ENCODE measurements at places on chromosomes 5 and 9.

GRCh38 chr5:57324861-57325260 is 151.0 kb downstream of the GPBP1 start:
- DNase-seq = no peak

GRCh38 chr9:105670315-105670714 is 8.1 kb downstream of the TAL2 start:
- DNase-seq = no peak

- DNase-seq = no peak
These were observed 7.3 kb upstream of the ARL15 start for GRCh38 chr5:54317511-54318260.

DNA sequence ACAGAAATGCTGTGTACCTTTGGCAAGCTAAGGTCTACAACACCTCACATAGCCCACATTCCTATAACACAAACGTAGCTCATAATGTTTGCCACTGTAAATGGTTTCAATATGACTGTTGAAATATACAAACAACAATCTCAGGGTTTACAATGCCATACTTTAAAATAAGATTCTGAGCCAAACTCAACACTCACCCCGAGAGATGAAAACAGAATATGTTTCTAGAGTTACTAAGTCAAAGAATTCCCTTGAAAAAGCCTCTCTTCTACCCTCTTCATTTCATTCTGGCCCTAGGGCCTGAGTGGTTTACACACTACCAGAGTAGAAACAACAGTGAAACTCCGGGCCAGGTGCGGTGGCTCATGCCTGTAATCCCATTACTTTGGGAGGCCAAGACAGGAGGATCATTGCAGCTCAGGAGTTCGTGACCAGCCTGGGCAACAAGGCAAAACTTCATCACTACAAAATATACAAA is 72.6 kb downstream of the MYO10 start:
- no peak for DNase-seq

DNA sequence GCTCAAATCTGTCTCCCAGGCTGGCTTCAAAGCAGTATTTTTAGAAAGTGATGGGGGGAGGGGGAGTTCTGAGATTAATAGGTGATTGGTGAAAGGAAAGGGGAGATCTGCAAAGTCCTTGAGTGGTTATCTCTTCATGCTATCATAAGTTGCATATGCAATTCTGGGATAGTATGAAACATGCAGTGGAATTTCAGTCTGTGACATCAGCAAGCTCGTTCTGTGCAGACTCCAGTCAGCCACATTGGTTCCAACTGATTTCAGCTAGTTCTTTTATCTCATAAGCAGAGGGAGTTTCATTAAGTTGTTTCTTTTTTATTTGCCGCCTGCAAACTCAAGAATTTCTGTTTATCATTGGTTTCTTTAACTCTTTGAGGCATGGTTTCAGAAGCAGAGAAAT is 180.5 kb upstream of the SH3GL2 start:
- DNase-seq = no peak

DNA sequence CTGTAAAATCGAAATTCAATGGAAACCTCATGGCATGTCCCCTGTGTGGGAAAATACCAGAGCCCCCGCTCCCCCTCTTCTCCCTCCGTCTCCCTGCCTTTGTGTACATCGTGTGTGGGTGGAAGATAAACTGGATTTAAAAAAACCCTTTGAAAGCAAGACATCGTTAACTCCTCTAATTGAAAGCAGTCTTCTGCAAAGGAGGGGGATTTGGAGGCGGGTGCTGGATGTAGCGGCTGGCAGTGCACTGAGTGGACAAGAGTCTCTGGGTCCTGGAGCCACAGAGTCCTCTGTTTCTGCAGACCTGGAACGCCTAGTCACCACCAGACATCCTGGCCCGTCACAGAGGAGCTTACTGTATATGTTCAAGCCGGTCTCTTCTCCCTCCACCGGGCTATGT is 169.4 kb downstream of the PAPPA start:
- DNase-seq = no peak

- DNase-seq = peak; percentile 11
These were observed 118.4 kb upstream of the PRSS3 start for GRCh38 chr9:33676746-33677505.

All from activated T-helper 2 cell treated with anti-CD3 and anti-CD28 coated beads, Interferon-gamma antibody, Interleukin-2, Interleukin-4, amounts not matched to agents 10 μg/mL and 5 μg/mL and 100 μg/mL, durations not matched to agents 14 hours and 24 hours and 36 hours (primary cell).